Occipital lobe (tissue), 3 donors: ENCODE measurements at places on chromosomes 12 and 14. TPM values are rescaled to one million over a fixed set of nuclear protein-coding genes. Genes with fewer than 3 reads are reported as not detected.

The SPTLC2 gene
- 29.2 TPM for total RNA-seq

The FAIM2 gene
- total RNA-seq: 22.3 TPM

The MANSC4 gene
- total RNA-seq: 0.47 TPM

The INHBC gene
- not detected for total RNA-seq

The TOMM20L gene
- total RNA-seq: not detected

The KRT2 gene
- not detected for total RNA-seq

The ARID4A gene
- 64.1 TPM for total RNA-seq

The CELA1 gene
- not detected for total RNA-seq

The COX8C gene
- total RNA-seq: not detected

DNA sequence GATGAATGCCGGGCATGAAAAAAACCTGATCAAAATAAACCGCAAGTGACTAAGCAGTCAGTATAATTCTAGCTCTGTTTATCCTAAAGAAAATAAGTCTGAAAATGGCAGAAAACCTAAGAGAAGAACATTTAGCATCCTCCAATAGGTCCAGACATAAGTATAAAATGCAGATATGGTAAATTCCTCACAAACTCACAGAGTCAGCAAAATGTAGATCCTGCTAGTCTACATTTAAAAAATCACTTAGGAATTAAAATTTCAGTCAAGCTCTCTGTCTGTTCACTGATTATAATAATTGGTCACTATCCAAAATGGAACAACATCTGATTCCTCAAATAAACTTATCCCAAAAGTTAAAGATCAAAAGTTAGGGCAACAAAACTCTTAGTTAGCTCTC is 95.1 kb downstream of the DIO2 start:
- DNase-seq: no peak

- no peak for DNase-seq
Observed at GRCh38 chr12:2395354-2395977, 342.7 kb downstream of the CACNA1C start.

DNA sequence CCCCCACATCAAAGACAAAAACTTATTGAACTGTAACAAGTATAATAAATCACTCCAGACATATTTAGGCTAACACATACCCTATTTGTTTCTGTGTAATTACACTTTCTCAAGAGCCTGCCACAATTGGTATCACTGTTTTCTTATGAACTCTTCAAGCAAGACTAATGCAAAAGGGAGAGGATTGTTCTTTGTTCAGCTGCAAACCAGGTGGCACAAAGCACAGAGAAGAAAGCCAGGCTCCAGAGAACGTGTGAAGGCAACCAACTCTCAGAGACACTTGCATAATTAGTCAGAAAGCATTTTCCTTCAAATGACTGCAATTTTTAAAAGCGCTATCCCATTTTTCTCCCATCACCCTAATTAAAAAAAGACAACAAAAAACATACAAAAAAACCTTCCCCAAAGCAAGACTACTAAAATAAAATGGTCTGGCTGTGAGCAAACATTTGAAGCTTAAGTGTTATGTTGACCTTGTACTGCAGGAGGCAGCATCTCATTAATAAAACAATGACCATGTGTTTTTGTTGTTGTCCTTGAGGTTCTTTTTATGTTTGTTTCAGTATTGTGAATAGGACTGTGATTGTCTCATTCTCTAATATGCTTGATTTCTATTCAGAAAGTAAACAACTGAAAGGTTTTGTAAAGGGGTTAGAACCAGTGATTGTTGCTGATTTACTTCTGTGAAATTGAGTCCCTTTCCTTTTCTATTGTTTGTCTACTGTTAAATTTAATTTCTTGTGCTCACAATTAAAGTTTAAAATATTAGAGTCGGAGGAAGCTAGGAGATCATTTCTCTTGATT is 452.7 kb upstream of the PDE3A start:
- no peak for DNase-seq

DNA sequence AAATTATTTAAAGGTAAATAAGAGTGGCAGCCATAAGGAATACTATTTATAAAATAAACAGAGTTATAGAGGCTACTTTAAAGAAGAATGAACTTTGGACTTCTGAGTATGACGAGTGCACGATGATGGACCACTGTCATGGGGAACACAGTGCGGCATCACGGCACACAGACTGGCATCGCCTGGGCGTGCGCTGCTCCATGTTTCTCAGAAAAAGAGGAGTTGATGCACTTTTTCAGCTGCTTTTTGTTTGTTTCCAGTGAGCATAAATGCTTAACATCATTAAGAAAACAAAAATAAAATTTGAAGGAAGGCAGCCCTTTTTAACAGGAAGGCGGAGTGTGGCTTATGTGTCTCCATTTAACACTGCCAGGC is 23.3 kb upstream of the EAPP start:
- no peak for DNase-seq

DNA sequence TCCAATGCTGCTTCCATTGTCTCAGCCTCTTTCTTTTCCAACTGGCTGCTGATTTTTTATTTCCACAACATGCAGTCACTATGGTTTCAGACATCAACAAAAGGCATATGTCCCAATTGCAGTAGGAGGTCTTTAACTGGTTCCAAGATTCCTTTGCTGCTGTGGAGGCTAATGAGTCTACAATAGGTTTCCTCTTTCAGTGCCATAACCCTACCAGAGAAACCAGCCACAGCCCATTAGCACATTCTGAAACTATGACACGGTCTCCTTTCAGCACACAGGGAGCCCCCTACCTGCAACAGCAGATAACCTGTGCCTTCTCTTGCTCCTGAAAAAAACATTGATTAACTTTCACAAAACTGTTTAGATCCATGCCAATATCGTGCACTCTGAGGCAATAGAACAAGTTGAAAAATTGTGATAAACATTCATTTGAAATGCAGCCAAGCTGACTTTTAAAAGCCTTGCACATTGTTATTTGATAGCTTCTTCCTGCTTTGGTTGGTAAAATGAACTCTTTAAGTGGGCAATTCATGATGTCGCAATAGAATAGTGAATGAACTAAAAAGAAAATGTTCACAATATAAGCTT is 32.4 kb downstream of the PLEKHG7 start:
- no peak for DNase-seq

DNA sequence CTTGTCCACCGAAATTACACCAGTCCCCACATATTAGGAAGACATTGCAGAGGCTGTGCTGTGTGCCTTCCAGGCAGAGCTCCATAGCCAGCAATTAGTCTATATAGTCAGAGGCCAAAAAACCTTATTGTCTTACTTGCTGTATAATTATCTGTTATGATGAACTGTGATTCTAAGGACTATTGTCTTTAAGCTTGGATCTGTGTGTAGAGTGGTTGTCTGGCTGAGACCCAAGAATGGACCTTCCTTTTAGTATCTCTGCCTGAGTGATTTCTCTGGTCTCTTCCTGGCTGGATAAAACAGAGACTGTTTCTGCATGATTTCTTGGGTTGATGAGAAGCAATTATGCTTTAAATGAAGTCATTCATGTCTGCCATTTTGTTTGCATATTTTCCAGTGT is 465.3 kb downstream of the PRKD1 start:
- DNase-seq: no peak

GRCh38 chr12:45336762-45337596 is 121.1 kb downstream of the ANO6 start:
- DNase-seq: no peak

DNA sequence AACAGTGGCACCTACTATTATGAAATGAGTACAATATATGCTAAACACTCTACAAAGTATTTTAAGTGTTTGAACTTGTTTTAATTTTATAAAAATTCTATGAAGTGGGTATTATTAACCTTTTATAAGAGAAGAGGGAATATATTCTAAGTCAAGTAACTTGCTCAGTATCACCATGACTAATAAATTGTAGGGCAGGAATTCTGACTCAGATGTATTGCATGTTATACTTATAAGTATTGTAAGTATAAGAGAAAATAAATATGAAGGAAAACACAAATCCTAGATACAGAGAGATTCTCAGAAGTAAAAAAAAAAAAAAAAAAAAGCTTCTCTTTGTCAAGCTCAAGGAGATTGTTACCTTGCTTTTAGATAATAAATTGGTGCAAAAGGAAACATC is 893.2 kb downstream of the SLC16A7 start:
- no peak for DNase-seq

GRCh38 chr14:50822501-50823042 is 8.4 kb downstream of the NIN start:
- no peak for DNase-seq

- no peak for DNase-seq
Observed at GRCh38 chr14:53042480-53042879, 91.6 kb upstream of the FERMT2 start.

GRCh38 chr14:67668559-67668958 is 5.9 kb downstream of the VTI1B start:
- DNase-seq: no peak

GRCh38 chr12:82682851-82683261 is 3.9 kb upstream of the TMTC2 start:
- DNase-seq: no peak

- no peak for DNase-seq
Observed at GRCh38 chr14:43901911-43902673, 605.0 kb downstream of the FSCB start.

DNA sequence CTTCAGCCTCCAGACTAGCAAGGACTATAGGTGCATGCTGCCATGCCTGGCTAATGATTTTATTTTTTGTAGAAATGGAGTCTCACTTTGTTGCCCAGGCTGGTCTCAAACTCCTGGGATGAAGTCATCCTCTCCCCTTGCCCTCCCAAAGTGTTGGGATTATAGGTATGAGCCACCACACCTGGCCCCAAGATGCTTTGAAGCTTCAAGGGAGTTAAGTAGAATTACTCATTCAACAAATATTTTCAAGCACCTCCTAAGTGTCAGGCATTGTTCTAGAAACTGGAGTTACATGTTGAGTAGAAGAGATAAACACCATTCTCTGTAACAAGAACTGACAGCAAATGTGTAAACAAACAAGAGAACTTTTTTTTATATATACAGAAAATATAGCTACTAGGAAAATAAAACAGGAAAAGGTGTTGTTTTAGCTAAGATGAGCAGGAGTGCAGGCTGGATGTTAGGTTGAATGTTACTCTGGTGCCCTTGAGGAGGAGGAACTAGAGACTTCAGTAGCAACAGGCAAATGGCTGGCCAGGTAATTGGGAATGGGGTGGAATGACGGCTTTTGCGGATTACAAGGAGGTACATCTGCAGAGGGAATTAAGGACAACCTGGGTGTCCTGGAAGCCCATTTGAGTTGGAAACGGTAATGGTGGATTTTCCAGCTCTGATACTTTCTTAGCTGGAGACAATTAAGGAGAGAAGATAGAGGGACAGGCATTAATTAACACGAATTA is 32.0 kb upstream of the CFAP54 start:
- no peak for DNase-seq

DNA sequence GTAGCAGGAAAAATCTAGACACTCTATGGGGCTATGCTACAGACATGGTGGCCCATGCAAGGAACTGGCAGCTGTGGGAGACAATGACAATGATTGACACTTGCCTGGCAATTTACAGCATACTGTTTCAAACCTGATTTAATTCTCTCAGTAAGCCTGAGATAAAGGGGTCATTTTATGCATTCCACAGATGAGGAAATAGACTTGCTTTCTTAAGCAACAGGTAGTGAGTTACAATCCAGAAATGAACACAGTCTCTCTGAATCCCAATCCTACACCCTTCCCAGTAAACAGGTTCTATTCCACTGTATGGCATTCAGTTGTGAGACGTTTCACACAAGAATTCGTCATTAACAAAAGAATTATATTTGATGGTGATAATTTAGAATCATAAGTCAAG is 15.5 kb upstream of the PCNX1 start:
- no peak for DNase-seq
